T-helper 2 cell treated with Interferon-gamma antibody and Interleukin-4, amounts not matched to agents 5 μg/mL and 100 μg/mL, for 36 hours (primary cell): ENCODE measurements at places on chromosomes 7 and 10.

DNA sequence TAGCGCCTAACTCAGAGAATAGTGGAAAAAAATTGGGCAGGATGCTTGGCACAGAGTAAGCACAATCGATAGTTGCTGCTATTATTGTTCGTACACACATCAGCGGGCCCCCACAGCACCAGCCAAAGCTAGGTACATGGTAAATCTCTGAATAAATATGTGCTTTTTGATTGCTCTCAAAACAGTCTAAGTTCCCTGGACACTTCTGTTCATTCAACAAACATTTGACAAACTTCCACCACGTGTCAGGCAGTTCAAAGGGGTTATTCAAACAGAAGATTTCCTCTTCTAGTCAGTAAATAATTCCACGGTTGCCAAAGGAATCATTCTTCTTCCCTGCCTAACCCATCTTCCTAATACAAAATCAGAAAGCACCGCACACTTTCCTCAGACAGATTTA lies 150.8 kb downstream of the DGKI start:
- no peak for DNase-seq
- H3K27me3 ChIP-seq: no peaks in the 10 kb centered on the region
- no peak overlapping the region for H3K27ac ChIP-seq
- H3K4me1 ChIP-seq: no peaks in the 10 kb centered on the region

GRCh38 chr7:151876899-151877777 lies at the start of gene PRKAG2:
PRKAG2 (minus strand) TSS chr7:151877115; CDS start chr7:151876620, 495 bp downstream.
- H3K27me3 ChIP-seq: peaks cover 30% of the 10 kb centered on the region
- H3K4me1 ChIP-seq: peaks cover 13% of the 10 kb centered on the region
- DNase-seq: peak; percentile 64
- peak within 1 kb of the TSS; percentile 93 for H3K4me3 ChIP-seq

GRCh38 chr7:2541291-2542010 lies 13.9 kb downstream of the BRAT1 start:
- no peak overlapping the region for H3K4me3 ChIP-seq
- H3K27ac ChIP-seq: no peak overlapping the region
- DNase-seq: no peak
- H3K27me3 ChIP-seq: no peaks in the 10 kb centered on the region
- H3K36me3 ChIP-seq: peaks cover 14% of the 10 kb centered on the region
- H3K4me1 ChIP-seq: no peaks in the 10 kb centered on the region

DNA sequence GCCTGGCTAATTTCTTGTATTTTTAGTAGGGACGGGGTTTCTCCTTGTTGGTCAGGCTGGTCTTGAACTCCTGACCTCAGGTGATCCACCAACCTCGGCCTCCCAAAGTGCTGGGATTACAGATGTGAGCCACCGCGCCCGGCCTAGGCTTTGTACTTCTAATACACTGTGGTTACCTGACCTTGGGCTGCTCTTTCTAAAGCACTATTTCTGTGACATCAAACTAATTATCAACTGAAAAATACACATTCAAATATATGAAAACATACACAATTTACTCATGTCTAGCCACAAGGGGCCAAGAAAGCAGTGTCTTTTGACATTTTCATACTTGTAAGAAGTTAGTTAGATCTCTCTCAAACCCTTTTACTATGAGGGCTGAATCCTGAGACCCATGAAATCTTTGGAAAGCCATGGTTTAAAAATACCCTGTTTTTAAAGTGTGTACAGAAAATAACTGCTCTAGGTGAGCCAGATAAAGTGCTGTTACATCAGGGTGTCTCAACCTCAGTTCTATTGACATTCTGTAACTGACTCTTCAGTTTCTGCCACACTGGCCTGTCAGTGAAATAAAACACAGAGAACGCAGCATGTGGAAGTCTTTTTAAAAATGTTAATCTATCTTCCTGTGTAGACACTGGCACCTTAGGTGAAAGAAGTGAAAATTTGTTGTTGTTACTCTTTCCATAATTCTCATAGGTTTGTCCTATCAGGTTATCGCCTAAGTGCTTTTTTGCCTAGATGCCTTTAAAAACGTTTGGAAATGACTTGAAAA lies 58.8 kb downstream of the CREM start:
- no peak overlapping the region for H3K27ac ChIP-seq
- H3K4me3 ChIP-seq: no peak overlapping the region
- H3K27me3 ChIP-seq: no peaks in the 10 kb centered on the region
- no peak for DNase-seq
- no peaks in the 10 kb centered on the region for H3K36me3 ChIP-seq

DNA sequence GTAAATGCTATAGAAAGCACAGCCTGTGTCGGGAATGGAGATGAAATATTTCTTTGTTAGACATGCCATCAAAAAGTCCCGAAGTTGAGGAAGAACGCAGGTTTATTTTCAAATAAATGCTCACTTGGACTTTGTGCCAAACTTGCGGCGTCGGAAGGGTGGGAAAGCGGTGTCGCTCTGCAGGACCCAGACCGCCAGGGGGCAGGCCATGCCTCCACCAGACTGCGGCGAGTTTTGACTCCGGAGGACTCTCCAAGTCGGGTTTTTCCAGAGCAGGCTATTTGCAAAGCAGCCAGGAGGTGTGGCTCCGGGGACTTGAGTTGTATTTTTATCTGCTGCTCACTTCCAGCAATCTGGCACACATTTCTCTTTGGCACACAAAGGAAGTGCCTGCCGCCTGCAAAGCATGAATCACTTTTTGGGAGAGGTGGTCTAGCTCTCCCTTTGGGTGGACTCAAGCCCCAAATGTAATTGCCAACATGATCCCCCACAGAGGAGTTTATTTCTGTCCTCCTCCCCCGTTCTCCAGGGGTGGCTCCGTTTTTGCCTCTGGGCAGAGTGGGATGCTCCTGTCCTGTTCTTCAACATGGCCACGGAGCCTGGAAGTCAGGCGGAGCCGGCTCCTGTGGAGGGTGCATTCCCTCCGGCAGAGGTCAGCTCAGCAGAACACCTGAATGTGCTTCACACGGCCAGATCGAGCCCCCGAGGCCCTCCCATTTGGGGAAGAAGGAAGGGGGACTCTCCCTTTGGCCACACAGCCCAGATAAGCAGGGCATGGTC lies 82.3 kb upstream of the GPR26 start:
- no peak overlapping the region for H3K27ac ChIP-seq
- no peak overlapping the region for H3K4me3 ChIP-seq
- no peaks in the 10 kb centered on the region for H3K36me3 ChIP-seq
- peaks cover 7% of the 10 kb centered on the region for H3K27me3 ChIP-seq
- no peak for DNase-seq
- H3K4me1 ChIP-seq: no peaks in the 10 kb centered on the region

- peaks cover 12% of the 10 kb centered on the region for H3K4me1 ChIP-seq
- no peak for DNase-seq
- no peaks in the 10 kb centered on the region for H3K36me3 ChIP-seq
- H3K27me3 ChIP-seq: no peaks in the 10 kb centered on the region
These were observed 20.3 kb downstream of the HKDC1 start for GRCh38 chr10:69240455-69240854.

- DNase-seq: no peak
- no peaks in the 10 kb centered on the region for H3K27me3 ChIP-seq
- H3K36me3 ChIP-seq: no peaks in the 10 kb centered on the region
- H3K4me1 ChIP-seq: no peaks in the 10 kb centered on the region
These were observed 57.6 kb downstream of the LRRTM3 start for GRCh38 chr10:66983475-66983818.
